ENCODE measurements at places on chromosomes 1 and 21.

GRCh38 chr1:17742583-17742982 is 12.6 kb upstream of the ACTL8 start:
- DNase-seq = no peak

- no peak for DNase-seq
Observed at GRCh38 chr1:180158149-180159147, 3.8 kb downstream of the QSOX1 start.

DNA sequence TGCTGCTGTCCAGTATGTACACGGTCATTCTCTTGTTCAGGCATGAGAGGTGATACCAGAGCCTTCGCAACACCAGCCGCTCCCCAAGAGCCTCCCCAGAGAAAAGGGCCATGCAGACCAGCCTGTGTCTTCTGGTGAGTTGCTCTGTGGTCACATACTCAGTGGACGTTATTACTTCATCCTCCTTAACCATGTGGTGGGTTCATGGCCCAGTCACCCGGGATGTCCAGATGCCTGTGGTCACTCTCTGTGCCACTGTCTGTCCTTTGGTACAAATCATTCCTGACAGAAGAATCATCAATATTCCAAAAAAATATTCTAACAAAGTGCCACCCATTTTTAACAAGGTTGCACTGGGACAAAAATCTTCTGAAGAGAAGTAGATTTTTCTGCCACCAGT is 8.8 kb upstream of the ZNF124 start:
- no peak for DNase-seq

DNA sequence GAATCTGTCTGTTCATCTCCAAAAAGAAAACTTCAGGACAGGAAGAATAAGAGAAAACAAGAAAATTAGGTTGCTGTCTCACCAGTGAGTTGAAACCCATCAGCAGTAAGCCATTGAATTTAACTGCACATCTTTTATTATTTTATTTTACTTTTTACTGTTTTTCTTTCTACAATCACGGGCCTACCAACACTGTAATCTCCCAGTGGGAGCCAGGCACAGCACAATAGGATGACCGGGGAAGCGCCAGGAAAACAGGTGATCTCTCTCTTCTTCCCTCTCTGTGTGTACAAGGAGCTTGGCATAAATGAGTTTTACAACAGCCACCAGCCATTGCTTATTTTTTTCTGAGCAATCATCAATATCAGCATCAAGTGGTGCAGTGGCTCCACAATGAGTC is 113.1 kb upstream of the ESRRG start:
- no peak for DNase-seq

DNA sequence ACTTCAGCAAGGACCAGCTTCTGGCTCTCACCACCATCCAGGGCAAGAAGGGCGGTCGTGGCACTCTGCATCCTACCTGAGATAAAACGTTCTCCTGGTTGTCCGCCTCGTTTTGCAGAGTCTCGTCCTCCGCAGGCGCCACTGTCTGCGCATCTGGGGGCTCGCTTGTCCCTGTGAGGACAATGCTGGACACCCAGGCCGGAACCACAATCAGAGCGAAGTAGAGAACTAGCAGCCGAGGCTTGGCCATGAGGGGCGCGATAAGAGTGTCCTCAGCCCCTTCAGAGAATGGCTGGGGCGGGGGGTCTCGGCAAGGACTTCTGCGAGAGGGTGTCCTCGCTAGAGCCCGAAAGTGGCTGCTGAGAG is 505 bp downstream of the OLFML2B start:
- DNase-seq = no peak

DNA sequence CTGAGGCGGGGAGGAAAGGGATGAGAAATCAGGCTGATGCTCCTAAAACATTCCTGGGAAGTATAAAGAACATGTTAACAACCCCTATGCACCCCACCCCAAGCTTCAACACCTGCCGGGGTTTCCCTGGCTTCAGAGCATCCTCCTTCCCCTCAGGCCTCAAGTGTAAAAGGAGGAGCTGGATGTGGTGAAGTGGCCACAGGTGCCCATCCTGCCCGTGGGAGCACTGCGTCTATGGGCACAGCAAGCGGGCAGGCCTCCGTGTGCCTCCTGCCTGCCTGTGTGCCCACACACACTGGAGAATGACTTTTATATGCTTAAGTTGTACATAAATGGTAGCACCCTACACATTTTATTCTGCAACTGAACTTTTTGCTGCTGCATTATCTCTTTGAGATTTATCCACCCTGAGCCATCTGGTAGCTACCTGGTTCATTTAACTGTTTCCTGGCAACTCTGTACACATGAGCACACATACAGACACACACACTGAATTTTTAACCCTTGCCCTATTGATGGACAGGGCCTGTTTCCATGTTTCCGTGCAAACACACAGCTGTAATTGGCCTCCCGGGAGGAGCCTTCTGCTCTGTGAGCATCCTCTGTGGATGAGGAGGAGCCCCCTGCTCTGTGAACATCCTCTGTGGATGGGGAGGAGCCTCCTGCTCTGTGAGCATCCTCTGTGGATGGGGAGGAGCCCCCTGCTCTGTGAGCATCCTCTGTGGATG is 13.4 kb upstream of the FTCD start:
- no peak for DNase-seq

GRCh38 chr1:230768903-230769570 is 21.8 kb downstream of the CAPN9 start:
- DNase-seq = no peak

- DNase-seq = no peak
Observed at GRCh38 chr1:226763905-226764264, 24.8 kb upstream of the ITPKB start.

- no peak for DNase-seq
Observed at GRCh38 chr1:67169496-67169895, 3.2 kb downstream of the IL23R start.

GRCh38 chr1:153679337-153680119 is 1.0 kb downstream of the NPR1 start:
- DNase-seq = no peak

- DNase-seq = peak; percentile 41
Observed at GRCh38 chr1:35807614-35808449, at the start of gene AGO4. AGO4 (plus strand) TSS chr1:35808016; CDS start chr1:35808417, 401 bp downstream.

- DNase-seq = no peak
Observed at GRCh38 chr21:36465478-36465877, 14.4 kb downstream of the CLDN14 start.

DNA sequence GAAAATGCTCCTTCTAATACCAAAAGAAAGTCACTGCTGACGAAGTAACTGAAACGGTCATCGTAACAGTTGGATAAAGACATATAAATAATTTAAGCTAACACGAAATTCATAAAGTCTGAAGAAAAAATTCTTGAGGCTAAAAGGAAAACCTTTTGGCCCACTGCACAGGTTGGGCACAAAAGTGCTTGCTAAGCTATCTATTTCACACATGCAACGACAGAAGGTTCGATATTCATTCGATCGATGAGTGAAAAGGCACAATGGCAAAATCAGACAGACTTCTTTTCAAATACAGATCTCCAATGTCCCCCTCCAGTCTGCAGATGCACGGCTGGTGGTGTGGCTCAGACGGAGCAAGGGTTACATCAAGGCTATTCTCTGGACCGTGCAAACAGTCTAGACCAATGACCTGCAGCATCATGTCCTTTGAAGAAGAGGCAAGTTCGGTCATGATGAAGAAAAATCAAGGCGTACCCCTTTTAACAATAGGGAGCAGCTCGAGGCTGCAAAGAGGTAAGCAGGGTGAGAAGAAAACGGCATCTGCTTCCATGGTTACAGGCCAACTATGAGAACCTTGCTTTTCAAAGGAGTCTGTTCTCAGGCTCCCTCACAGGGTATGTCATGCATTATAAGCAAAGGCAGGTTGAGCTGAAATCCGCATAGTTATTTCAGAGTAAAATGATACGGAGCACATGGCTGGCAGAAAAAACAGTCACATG is 579.6 kb downstream of the USP25 start:
- DNase-seq = no peak

DNA sequence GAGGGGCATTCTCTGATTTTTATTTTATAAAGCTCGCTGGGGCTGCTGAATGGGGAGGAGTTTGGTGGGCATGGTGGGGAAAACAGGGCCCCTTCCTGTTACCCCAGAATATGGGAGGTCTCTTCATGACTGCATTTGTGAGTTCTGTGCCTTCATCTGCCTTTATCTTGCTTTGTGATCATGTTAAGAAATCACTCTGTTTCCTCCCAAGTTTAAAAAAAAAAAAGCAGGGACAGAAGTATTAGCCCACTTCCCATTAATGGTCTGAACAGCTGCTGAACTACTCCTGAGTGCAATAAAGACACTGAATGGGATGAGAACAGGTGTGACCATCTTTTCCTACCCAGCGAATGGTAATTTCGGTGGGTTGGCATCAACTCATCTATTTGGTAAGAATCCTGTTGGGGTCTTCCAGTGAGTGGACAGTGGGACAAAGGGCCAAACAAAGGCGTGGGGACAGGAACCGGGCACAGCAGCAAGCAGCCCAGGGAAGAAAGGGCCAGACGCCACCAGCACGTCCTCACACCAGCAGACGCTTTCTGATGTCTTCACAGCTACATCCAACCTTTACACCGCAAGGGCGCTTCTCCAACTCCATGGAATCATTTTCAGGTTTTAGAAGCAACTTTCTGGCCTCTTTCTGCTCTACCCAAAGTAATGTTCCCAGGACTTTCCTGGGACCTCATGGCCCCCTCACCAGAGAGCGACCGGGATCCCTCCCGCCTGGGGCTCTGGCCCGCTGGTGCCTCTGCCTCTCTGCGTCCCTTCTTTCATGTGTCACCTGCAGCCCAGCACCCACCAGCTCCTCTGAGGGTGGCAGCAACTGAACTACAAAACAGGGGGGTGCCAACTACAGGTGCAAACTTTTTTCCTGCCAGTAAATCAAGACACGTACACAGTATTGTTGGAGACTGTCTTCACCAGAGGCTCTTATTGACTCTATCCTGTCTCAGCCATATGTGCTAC is 160.2 kb downstream of the ADSS2 start:
- DNase-seq = no peak

Data from left renal cortex interstitium (tissue), 4 donors.